ENCODE measurements at places on chromosomes 4 and X. TPM values are rescaled to one million over a fixed set of nuclear protein-coding genes. Genes with fewer than 3 reads are reported as not detected.

Gene GLRA3
- not detected for total RNA-seq

GRCh38 chr4:82900066-82900410 is 497 bp upstream of the THAP9 start:
- H3K4me3 ChIP-seq = peak overlapping the region; percentile 98
- H3K27me3 ChIP-seq = no peaks in the 10 kb centered on the region
- H3K36me3 ChIP-seq = peaks cover 36% of the 10 kb centered on the region
- peak overlapping the region; percentile 97 for H3K27ac ChIP-seq
- DNase-seq = no peak
- H3K4me1 ChIP-seq = no peaks in the 10 kb centered on the region

GRCh38 chr4:152028131-152028530 is 267.3 kb upstream of the GATB start:
- H3K4me3 ChIP-seq = no peak overlapping the region
- H3K27me3 ChIP-seq = peaks cover 18% of the 10 kb centered on the region
- no peaks in the 10 kb centered on the region for H3K36me3 ChIP-seq
- DNase-seq = no peak

- H3K27me3 ChIP-seq = no peaks in the 10 kb centered on the region
- no peaks in the 10 kb centered on the region for H3K4me1 ChIP-seq
- peak overlapping the region; percentile 88 for H3K4me3 ChIP-seq
- H3K36me3 ChIP-seq = peaks cover 44% of the 10 kb centered on the region
Measured at GRCh38 chr4:53380221-53380620, 2.8 kb downstream of the FIP1L1 start.

DNA sequence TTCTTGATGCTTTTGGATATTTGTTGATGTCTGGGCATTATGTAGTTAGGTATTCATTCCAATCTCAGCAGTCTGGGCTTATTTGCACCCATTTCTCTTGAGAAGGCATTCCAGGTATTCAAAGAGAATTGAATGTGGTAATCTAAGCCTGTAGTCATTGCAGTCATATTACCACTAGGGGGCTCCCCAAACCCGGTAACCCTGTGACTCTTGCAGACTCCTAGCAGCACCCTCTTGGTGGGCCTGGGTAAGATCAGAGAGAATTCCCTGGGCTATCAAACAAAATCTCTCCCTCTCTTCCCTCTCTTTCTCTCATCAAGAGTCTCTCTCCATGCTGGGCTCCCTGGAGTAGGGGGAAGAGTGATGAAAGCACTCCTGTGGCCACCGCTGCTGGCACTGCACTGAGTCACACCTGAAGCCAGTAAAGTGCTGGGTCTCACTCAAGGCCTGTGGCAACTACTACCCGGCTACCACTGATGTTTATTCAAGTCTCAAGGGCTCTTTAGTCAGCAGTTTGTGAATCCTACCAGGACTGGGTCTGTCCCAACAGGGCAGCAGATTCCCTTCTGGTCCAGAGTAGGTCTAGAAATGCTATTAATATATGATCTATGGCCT is 187.7 kb upstream of the NUDT10 start:
- no peak overlapping the region for H3K27ac ChIP-seq
- no peaks in the 10 kb centered on the region for H3K4me1 ChIP-seq
- H3K36me3 ChIP-seq = no peaks in the 10 kb centered on the region
- H3K4me3 ChIP-seq = no peak overlapping the region

- no peak overlapping the region for H3K4me3 ChIP-seq
- H3K4me1 ChIP-seq = no peaks in the 10 kb centered on the region
- H3K36me3 ChIP-seq = no peaks in the 10 kb centered on the region
- DNase-seq = no peak
- H3K27ac ChIP-seq = no peak overlapping the region
Measured at GRCh38 chr4:161172396-161173026, 991.3 kb downstream of the FSTL5 start.

Gene MYOZ2
- total RNA-seq = not detected

DNA sequence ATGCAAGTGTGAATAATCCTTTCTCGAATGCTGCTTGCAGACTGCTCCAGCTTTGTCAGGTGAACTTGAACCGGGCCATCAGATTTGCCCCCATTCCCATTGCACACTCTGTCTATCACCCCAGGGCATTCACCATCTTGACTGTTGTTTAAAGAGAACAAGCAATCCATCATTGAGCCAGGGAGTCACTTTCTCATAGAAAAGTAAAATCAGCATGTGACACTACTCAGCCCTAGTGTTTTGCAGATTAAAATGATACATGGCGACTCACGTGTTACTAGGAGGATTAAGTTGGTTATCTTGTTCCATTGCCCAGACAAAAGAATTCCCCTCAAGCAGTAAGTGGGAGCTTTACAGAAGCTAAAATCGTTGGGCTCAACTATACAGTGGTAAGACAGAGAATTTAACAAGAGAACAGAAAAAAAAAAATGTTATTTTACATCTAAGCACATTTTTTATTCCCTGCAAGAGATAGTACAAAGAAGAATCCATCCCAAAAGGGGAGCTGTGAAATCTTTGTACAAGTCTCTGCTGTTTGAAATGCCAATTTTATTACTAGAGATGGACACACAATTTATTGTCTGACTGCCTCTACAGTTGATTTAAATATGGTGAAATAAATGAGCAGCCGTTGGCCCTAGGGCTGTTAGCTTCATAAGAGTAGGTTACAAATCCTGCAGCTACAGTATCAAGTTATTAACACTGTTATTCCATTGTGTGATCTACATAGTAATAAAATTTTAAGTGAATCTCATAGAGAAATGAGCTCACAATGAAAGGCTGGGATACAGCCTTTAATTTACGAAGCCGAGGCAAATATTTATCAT is 67.5 kb downstream of the NEUROG2 start:
- no peak overlapping the region for H3K4me3 ChIP-seq
- DNase-seq = no peak
- no peaks in the 10 kb centered on the region for H3K4me1 ChIP-seq
- no peaks in the 10 kb centered on the region for H3K36me3 ChIP-seq

Gene TKTL2
- not detected for total RNA-seq

Gene TLL1
- 3.8 TPM for total RNA-seq

Gene SATL1
- 0.21 TPM for total RNA-seq

Gene SYP
- 0.45 TPM for total RNA-seq

- no peaks in the 10 kb centered on the region for H3K27me3 ChIP-seq
- DNase-seq = no peak
- H3K36me3 ChIP-seq = no peaks in the 10 kb centered on the region
- no peaks in the 10 kb centered on the region for H3K4me1 ChIP-seq
Measured at GRCh38 chrX:130857207-130857606, 45.8 kb downstream of the ENOX2 start.

DNA sequence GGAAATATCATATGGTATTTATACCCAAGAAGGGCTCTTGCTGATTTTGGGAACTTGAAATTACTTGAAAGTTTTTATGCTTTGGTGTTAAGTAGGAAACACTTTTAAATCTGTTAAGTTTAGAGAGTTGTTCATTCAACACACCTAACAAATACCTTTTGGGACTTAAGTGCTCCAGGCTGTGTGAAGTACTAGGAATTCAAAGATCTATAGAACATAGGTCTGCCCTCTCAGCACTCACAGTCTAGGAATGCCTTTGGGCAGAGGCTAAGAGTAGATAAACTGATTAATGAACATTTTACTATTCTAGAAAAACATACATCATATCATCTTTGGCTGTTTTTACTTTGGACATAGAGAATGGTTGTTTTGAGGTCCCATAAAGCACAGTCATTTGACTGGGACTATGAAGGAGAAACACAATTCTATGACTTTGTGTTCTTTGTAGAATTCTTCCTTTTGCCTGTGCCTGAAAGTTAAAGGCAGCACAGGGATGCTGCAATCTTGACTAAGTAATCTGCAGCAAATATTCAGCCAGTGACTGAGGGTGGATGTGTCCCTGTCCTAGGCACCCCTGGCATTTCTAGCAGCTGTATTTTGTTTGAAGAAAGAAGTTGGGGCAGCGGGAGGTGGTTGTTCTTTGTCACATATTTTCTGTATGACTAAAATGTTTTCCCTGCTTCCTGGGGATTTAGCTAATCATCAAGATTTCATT is 8.3 kb downstream of the BMP3 start:
- H3K4me3 ChIP-seq = no peak overlapping the region
- no peak overlapping the region for H3K27ac ChIP-seq
- peaks cover 28% of the 10 kb centered on the region for H3K27me3 ChIP-seq
- DNase-seq = no peak
- H3K36me3 ChIP-seq = no peaks in the 10 kb centered on the region

DNA sequence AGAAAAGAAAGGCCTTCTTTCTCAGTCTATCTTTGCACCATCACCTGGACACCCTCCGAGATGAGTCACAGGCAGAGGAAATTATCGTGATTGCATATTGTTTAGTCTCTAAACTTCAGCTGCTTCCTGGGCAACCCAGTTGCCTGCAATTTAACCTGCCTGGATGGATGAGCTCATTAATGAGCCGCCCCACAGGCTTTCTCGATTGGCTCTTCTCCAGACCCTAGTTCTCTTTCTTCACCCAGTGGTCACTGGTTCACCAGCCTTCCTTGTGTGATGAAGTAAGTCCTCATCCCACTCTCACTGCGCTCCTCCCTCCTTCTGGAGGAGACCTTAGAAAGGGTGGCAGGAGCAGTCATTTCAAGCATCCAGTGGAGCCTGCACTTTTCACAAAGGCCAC is 94.4 kb downstream of the SOWAHB start:
- peak overlapping the region; percentile 13 for H3K27ac ChIP-seq
- peak; percentile 51 for DNase-seq
- H3K36me3 ChIP-seq = no peaks in the 10 kb centered on the region
- peaks cover 6% of the 10 kb centered on the region for H3K4me1 ChIP-seq
- H3K27me3 ChIP-seq = no peaks in the 10 kb centered on the region

Gene AFM
- not detected for total RNA-seq

Gene NUP62CL
- 8.5 TPM for total RNA-seq

DNA sequence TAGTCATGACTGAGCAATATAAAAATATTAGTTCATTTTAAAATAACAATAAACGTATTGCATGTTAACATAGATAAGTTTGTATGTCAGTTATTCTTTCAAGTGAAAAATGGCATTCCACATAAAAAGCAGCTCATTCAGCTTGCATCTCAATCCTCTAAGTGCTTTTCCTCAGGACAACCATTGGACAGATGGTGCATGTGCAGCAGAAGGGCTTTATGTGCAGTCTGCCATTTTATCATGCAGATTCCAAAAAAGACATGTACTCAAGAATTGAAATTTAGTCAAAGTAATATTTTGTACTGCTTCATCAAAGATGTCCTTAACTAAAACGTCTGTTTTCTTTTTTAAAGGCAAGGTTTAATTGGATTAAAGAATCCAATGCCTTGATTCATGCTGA is 93.4 kb downstream of the RS1 start:
- no peaks in the 10 kb centered on the region for H3K27me3 ChIP-seq
- DNase-seq = no peak
- peaks cover 13% of the 10 kb centered on the region for H3K36me3 ChIP-seq
